ENCODE measurements at places on chromosomes 12 and 14.

GRCh38 chr12:71655495-71655894 lies 8.2 kb downstream of the ZFC3H1 start:
- DNase-seq = no peak

- DNase-seq = no peak
Observed at GRCh38 chr14:36451310-36452065, 68.5 kb downstream of the NKX2-1 start.

DNA sequence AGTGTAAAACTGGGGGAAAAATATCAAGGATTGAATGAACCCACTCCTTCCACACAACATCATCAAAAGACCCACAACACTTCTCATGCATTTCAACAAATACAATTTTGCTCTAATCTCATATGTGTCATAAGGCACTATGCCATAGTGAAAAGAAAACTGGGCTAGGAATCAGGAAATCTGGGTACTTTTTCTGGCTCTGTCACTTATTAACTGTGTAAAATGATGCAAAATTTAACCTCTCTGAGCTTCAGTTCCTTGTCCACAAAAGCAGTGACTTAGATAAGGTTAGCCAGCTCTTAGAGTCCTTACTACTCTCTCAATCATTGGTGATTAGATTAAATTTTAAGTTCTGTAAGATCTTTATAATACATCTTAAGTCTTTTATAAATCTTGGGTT lies 250.5 kb upstream of the SOX5 start:
- DNase-seq = no peak

DNA sequence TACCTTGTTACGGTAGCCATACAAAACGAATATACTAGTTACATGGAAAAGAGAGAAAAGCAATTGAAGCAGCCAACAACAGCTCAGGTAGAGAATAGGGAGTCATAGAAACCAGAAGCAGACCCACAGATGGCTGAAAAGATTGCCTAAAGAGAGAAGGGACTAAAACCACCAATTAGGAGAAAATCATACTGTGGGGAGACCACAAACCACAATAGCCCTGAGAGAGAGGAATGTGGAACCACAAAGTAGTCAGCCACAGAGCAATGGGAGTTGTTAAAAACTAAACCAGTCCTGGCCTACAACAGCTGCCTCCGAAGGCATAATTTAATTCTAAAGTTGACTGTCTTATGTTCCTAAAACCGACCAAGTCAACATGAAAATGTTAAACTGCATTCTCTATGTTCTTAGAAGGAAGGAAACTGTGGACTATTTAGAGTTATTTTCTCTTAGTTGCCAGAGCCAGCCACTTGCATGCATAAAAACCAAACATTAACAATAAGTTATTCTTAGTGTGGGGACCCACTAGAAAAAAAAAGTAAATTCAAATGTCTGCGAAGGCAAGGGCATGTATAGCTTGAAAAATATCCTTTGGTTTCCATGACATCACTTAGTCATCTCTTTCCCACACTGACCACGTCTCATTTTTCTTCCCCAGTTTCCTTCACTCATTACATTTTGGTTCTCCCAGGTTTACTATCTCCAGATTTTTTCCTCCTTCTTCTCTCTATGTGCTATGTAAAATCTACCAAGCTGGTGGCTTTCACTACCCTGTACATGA lies 398.1 kb downstream of the NOVA1 start:
- no peak for DNase-seq

GRCh38 chr12:110176745-110177144 lies 52.6 kb downstream of the IFT81 start:
- DNase-seq = no peak

- no peak for DNase-seq
Observed at GRCh38 chr14:75375983-75376382, 51.8 kb upstream of the JDP2 start.

DNA sequence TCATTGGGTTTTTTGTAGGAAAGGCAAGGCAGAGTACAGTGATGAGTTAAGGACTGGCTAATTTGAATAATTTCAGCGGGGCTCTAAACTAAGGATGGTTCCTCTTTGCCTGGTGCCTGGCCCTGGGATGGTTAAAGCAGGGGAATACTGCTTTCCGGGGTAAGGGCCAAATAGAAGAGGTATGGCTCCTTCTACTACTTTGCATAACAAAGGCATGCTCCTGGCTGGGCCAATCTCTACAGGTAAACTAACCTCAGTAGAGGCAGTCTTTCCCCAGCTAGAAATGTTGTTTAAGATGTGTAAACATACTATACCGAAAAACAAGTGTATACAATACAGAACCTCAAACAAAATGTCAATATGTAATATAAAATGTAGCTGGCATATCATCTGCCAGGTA lies 1239.0 kb downstream of the SLC16A7 start:
- DNase-seq = no peak

DNA sequence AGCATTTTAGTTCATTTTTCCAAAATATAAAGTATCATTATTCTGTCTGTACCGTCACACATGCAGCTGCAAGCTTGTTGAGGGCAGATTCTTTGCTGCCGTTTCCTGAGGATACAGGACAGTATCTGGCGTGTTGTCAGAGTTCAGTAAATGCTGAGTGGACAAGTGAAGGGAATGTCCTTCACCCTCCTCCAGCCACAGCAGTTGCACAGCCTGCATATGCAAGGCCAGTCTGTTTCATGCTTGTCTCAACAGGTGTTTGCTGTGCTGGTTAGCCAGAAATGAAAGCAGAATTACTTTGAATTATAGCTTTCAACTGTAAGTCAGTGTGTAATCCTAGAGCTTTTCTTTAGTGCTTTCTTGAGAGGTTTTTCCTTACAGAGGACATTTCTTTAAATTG lies 36.5 kb downstream of the TDP1 start:
- DNase-seq = no peak

GRCh38 chr12:47939009-47939601 lies 24.3 kb upstream of the TMEM106C start:
- DNase-seq = no peak

DNA sequence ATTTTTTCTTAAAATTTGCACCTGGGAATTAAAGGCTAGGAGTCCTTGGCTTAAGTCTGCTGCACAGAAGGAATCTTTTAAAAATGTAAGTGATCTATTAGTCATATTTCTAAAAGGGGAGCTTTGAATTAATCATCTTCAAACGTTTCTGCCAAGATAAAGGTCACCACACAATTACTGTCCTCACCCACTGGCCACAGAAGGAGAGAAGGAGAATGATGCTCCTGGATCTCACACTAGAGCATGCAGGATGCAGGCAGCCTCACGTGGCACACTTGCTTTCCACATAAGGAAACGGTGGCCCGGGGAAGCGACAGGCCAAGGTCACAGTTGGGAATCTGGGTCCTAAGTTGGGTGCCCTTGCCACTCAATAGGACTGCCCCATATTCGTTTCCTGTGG lies 16.9 kb downstream of the PLEKHG7 start:
- no peak for DNase-seq

DNA sequence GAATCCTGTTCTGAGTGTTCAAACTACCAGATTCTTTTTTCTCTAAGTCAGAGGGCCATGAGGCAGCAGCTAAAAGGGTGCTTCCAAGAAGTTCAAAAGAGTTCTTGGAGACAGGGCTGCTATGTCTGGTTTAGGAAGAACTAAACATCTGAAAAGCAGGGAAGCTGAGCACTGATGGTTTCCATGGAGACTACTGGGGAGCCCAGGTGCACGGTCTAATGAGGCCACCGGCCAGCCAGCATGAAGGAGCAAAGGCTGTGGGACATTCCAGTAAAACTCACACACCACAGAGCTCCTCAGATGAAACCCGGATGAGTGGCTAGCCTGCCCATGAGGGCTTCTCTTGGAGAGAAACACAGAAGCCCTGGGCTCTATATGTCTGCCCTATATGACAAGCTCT lies 97.3 kb downstream of the KCNK10 start:
- no peak for DNase-seq

DNA sequence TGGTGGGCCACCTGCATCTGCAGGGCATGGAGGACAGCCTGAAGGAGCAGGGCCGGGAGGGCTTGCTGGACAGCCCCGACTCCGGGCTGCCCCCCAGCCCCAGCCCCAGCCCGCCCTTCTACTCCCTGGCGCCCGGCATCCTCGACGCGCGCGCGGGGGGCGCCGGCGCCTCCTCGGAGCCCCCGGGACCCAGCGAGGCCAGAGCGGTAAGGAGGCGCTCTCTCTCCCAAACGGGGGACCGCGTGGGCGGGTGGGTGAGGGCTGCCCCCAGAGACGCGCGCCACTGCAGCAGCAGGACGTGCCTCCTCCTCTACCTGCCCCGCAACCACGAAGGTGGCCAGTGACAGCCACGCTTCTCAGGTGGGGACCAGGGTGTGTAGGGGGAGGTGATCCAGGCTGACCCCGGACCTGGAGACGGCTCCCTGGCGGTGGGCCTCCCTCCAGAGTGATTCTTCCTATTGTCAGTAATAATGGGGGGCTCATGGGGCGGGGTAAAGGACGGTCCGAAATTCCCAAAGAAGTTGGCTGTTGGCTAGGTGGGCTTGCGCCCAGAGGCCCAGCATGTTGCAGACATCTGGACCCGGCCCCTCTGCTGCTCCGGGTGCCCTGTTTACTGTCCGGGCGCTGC lies 652 bp downstream of the RFLNA start:
- DNase-seq = no peak

GRCh38 chr14:55328317-55328716 lies 57.1 kb downstream of the FBXO34 start:
- no peak for DNase-seq

GRCh38 chr12:13125996-13126395 lies 22.5 kb upstream of the GSG1 start:
- no peak for DNase-seq

- DNase-seq = no peak
Observed at GRCh38 chr12:122785503-122785902, 11.1 kb downstream of the CCDC62 start.

DNA sequence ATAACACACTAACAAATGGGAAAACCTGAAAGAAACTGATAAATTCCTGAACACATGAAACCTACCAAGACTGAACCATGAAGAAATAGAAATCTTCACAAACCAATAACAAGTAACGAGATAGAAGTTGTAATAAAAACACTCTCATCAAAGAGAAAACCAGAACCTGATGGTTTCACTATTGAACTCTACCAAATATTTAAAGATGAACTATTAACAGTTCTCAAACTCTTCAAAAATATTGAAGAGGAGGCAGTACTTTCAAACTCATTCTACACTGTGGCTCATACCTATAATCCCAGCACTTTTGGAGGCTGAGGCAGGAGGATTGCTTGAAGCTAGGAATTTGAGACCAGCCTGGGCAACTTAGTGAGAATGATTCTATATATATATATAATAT lies 48.4 kb upstream of the TMTC2 start:
- no peak for DNase-seq

DNA sequence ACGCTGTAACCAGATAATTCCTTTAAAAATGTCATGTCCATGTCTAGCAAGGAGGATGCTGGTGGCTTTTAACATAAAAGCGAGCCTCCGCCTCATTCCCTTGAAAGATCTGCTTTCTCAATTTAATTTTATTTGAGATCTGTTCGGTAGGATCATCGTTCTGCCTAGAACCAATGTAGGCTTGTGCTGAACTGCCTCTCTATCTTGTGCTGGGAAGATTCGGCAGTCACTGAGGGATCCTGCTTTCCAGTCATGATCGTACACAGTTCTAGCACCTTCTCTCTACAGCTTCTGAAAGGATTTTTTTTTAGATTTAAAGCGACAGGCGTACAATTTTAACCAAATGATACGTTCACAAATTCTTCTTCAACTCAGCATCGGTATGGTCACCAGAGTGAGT lies 54.3 kb downstream of the PEBP1 start:
- no peak for DNase-seq

GRCh38 chr12:16166563-16167470 lies 110.7 kb downstream of the SLC15A5 start:
- DNase-seq = no peak

GRCh38 chr14:60904381-60904780 lies 76.5 kb downstream of the TRMT5 start:
- DNase-seq = no peak

DNA sequence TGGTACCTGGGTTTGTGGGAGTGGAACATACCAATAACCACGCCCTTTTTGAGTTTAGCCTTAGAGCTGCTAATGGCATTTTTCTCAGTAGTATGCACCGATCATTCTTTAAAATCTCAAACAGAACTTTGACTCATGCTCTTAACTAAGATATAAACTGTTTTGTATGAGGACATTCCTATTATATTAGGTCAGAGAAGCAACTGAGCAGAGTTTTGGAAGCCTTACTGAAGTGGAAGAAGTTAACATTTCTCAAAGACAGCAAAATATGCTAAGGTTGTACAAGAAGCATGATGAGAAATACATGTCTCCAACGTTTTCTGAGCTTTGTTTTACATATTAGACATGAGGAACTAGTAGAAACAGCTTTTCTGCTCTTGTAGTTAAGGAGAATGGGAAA lies 819.2 kb downstream of the FSCB start:
- DNase-seq = no peak

DNA sequence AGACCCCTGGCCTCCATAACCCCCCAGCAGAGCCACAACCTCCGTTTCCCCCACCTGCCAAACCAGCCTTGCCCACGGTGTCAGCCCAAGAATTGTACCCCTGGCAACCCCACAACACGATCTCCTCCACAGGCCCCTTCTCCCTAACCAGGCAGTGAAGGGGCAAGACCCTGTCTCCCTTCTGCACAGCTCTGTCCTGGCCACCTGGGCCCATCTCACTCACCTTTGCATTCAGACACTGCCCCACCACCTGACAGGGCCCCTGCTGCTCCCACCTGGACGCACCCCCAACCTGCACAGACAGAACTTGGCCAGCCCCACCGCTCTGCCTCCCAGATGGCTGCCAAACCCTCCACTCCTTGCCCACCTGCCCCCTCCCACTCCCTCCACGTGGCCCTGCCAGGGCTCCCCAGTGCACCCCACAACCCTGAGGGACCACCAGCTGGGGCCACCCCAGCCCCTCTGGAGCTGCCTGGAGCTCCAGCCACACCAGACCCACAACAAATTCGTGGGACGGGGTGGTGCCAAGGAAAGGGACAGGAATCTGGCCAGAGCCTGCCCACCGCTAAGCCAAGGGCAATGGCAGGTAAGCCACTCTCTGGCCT lies 11.8 kb downstream of the AHNAK2 start:
- no peak for DNase-seq

Measured in NCI-H1417 treated with DMSO at 0.1 percent for 48 hours (cell line).